ENCODE measurements at places on chromosomes 7 and 10. TPM values are rescaled to one million over a fixed set of nuclear protein-coding genes. Genes with fewer than 3 reads are reported as not detected.
A peak's percentile ranks its signal among the peaks of the same experiment; 100 is the strongest.

The HYAL4 gene
- total RNA-seq = not detected

- no peak for DNase-seq
These were observed 263.7 kb downstream of the IPMK start for GRCh38 chr10:58003945-58004344.

DNA sequence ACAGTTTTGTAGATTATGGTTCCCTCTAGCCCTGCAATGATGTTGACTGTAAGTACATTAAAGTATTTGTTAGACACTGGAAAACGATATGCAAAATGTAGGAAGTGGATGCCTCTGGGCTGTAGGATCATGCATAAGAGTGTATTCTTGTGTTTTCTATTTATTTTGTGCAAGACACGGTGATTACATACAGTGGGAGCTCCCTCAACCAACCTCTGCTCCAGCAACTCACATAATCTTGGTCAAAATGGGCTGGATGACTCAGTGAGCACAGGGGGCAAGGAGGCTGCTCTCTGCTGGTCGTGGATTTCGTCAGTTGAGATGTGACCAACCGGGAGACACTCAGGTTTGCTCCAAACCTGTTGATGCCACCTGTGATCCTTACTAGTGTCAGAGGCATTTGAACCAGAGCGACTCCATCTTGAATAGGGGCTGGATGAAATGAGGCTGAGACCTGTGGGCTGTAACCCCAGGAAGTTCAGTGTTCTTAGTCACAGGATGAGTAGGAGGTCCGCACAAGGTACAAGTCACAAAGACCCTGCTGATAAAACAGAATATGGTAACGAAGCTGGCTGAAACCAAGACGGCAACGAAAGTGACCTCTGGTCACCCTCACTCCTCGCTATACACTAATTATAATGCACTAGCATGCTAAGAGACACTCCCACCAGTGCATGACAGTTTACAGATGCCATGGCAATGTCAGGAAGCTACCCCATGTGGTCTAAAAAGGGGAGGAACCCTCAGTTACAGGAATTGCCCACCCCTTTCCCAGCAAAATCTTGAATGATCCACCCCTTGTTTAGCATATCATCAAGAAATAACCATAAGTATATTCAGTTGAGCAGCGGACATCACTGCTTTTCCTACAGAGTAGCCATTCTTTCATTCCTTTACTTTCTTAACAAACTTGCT is 56.4 kb upstream of the FAM20C start:
- DNase-seq = no peak

The WDFY4 gene
- total RNA-seq = 0.08 TPM

DNA sequence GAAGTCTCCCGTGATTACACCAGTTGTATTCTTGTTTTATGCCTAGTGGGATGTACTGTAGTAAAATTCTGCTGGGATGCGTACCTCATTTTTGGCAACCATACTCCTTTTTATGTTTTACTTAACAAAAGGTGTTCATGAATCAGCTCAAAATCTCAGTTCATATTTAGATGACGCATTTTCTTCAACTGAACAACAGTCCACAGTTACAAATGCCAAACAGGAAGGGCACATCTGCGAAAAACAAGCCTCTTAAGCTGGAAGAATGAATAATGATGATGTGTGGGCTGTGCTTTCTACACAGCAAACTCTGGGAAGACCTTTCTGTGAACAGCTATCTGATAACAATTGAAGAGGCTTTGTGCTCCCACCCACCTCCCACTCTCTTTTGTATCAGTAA is 68.4 kb upstream of the NRBF2 start:
- no peak for DNase-seq

DNA sequence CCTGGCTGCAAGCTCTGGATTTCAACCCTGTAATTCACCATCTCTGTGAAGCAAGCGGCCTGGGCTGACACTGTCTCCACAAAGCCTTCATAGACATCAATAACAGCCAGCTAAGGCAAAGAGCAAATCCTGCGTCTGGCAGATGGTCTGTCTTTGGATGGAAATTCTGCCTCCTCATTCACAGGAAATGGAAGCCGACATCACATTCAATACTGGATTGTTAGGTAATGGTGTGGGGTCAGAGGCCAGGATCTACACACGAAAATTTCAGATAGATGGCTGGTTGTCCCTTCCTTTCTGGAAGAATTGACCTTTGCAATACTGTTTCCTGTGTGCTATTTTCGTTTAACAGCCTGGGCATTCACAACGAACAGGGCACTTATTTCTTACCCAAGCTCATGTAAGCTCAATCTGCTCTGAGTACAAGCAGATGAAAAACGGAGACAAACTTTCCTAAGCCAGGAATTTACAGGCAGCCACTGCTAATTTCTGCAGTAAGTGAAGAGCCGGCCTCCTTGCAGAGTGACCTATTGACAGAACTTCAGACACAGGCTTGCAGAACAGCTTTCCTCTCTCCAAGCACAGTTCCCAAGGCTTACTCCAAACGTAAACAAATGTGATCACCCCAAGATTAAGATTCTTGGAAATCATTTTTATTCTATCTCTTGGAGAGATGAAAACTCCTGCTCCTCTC is 3.1 kb upstream of the ADAM12 start:
- DNase-seq = no peak

- DNase-seq = peak; percentile 19
These were observed 731 bp downstream of the CHCHD3 start for GRCh38 chr7:133081119-133081598.

DNA sequence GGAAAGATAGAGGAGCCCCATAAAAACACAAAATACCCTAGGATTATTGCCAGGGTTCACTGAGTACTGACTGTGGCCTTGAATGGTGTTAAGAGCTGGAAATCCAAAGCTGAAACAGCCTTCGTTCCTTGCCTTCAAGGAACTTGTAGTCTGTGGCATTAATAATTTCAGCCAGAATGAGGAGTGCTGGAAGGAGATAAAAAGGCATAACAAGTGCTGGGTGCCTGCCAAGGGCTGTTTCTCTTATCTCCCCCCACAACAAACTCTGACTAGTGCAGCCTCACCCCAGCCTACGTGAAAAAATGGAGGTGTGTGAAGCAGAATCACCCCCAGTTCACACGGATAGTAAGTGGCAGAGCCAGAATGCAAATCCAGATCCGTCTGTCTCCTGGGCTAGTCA is 199.1 kb upstream of the LYZL2 start:
- no peak for DNase-seq
